Left lobe of liver (tissue), 2 donors: ENCODE measurements at places on chromosomes 5 and 9. TPM values are rescaled to one million over a fixed set of nuclear protein-coding genes. Genes with fewer than 3 reads are reported as not detected.
A peak's percentile ranks its signal among the peaks of the same experiment; 100 is the strongest.

Gene TMEM252
- total RNA-seq, result not detected

Gene KCNV2
- not detected for total RNA-seq

Gene CCDC180
- total RNA-seq, result 1.1 TPM

DNA sequence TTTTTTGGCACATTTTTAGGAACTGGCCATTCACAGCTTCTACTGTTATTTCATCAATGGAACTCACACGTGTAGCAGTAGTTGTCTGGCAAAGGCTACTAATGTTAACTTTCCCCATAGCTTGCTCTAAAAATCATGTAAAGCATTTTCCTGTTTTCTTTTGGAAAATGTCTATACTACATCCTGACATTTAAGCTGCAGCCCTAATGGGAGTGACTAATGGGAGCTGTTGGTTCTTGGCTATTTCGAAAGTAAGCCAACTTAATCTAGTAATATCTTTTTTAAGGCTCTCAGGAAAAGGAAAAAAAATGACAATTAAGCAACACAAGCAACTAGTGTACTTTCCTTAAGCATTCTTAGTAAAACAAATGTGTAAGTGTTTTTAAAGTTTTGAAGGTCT, 169.2 kb downstream of the SLC12A2 start:
- DNase-seq, result no peak

GRCh38 chr5:116145416-116145815, 60.6 kb downstream of the COMMD10 start:
- DNase-seq, result no peak

DNA sequence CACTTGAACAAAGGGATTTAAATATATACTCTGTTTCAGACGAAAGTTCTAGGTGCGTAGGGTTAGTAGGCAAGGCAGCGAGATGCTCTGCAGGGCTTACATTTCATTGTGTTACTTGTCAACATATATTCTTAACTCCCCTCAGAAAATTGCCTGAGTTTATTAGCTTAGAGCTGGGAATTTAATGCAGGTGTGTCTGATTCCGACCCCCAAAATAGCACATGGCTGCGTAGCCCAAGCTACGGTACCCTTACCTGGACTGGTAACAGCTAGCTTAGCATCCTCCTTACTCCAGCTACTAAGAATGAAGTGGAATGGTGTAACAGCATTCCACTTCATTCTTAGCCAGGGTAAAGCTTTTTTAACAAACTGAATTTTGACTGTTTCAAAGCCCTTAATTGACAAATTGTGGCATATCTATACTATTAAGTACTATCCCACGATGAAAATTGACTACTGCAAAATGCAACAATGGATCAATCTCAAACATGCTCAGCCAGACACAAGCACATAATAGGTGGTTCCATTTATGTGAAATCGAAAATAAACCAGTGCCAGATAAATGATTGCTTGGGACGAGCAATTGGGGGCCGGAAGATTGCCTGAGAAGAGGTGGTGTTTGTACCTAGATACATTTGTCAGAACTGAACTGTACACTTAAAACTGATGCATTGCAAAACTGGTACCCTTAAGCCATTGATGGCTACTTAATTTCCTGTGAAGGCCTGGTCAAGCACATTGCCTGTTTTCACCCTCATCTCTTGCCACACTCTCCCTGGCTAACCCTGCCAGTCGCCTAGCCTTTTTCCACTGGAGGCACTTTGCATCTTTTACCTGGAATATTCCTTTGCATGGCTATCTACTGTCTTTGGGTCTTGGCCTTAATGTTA, 3.0 kb upstream of the FGF18 start:
- no peak for DNase-seq

GRCh38 chr9:109134167-109134578, 14.4 kb upstream of the TMEM245 start:
- no peak for DNase-seq

DNA sequence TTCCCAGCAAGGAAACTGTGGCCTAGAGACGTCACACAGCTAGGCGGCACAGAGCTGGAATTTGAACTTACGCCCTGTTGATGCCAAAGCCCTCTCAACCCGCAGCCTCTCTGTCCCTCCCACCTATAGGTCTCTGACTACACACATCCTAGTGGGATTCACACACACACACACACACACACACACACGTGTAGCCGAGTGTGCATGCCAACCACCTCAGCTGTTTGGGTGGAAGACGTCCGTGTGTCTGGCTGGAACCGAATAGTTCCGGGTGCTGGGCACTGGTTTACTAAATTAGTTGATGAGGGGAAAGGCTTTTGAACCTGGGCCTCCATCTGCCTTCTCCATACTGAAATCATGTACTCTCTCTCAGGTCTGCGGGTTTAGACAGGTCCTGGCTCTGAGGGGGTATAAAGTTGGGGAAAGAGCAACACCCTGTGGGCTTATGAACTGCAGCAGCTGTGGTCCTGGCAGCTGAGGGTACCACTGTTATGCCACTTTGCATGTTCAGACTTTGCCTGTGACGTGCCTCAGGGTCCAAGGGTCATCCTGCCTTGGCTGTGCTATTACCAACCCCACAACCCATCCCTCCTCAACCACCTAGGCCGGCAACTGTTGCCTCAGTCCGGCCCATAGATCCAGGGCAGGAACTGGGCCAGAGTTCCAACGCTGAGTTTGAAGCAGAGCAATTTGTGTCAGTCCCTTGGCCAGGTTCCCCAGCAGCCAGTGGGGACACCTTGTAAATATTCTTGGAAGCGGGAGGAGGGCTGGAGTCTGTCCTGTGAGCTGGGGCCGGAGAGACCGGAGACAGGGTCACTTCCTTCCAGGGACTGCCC, 50.5 kb downstream of the PSD2 start:
- DNase-seq, result peak; percentile 72
